ENCODE measurements at places on chromosomes 6 and 20.

- DNase-seq, result no peak
Measured at GRCh38 chr6:69097948-69098347, 462.9 kb downstream of the ADGRB3 start.

- DNase-seq, result no peak
Measured at GRCh38 chr6:4728926-4729325, 47.3 kb upstream of the CDYL start.

GRCh38 chr20:10356628-10357027 is 77.4 kb downstream of the MKKS start:
- DNase-seq, result no peak

GRCh38 chr6:111624401-111625098 is 18.9 kb upstream of the TRAF3IP2 start:
- DNase-seq, result no peak

DNA sequence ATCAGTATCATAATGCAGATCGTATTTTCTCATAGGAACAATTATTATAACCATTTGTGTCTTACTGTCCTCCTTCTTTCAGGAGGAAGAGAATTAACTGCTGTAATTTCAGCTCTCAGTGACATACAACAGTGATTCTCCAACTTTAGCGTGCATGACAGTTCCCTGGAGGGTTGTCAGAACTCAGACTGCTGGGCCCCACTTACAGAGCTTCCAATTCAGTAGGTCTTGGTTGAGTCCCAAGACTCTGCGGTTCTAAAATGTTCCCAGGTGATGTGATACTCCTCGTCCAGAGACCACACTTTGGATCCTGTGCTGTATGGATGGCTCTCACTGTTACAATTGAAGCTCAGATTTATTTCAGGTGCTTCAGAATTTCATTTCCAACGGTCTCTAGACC is 72.8 kb downstream of the CAP2 start:
- no peak for DNase-seq

- no peak for DNase-seq
Measured at GRCh38 chr6:134065706-134066105, 13.3 kb upstream of the SLC2A12 start.

GRCh38 chr6:64483956-64484499 is 848.4 kb downstream of the PHF3 start:
- DNase-seq, result no peak

DNA sequence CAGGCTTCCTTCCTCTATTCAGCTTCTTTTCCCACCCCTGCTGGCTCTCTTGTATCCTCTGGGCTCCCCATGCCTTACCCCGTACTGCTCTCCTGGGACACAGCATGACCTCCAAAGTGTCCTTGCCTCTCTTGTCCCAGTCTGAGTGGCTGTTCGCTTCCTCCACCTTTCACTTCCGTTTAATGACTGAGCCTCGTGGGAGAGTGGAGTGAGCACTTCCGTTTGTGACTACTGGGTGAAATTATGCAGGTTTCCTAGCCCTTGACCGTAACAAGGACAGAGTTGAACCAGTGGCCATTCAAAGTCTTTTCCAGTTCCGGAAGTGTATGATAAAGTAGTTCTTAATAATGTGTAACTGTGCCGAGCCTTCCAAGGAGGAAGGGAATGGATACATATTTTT is 109.2 kb downstream of the ARID1B start:
- DNase-seq, result no peak

DNA sequence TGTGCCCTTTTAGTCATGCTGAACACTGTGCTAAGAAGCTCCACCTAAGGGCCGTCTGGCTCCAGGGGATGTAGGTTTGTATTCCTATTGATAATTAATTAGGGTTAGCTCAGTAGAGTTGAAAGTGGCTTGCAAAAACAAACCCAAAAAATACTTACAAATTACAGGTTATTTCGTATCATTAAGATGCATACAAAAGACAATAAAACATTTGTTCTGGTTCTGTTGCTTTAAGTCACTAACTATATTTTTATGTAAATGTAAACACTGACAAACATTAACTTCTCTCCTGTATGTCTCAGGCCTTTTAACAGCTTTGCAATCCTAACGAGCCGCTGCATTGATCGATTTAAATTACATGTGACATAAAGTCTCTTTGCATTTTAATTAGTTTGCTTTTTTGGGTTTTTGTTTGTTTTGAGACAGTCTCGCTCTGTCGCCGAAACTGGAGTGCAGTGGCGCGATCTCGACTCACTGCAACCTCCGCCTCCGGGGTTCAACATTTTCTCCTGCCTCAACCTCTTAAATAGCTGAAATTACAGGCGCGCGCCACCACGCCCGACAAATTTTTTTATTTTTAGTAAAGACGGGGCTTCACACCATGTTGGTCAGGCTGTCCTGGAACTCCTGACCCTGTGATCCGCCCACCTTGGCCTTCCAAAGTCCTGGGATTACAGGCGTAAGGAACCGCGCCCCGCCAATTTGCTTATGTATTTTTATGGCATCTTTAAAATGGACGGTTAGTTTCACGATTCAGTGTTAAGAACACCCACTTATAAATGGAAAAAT is 110.9 kb downstream of the HFE start:
- DNase-seq, result peak; percentile 78

DNA sequence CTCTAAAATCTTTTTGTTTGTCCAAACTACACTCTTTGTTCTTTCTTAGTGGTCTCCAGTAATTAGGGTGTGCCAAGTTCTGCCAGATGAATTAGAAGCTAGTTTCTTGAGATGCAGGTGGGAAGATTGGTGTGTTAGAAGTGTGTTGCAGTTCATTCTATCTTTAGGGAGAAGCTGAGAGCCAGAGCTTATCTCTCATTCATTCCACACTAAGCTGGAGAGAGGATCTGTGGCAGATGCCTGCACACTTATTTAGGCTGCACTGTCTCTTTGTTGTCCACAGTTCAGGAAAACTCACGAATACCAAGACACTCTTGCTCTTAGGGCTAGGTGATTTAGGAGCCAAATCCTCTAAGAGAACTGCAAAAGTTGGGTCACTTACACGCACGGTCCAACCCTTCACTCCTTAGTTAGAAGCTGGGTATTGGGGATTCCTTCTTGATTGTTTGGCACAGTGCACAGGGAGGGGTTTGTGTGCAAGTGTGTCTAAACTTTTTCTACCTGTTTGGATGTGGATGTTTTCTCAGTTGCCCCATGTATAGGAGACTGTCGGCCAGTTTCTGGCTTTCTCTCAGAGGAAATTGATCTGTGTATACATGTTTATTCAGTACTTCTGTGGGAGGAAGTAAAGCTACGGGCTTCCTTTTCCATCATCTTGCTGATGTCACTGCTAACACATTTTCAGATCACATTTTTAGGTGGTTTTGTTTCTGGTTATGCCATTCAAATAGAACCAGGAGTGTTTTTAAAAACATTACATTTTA is 49.5 kb downstream of the SMAP1 start:
- no peak for DNase-seq

GRCh38 chr6:1865585-1865984 is 255.9 kb downstream of the FOXC1 start:
- no peak for DNase-seq

- DNase-seq, result peak; percentile 19
Measured at GRCh38 chr6:12637960-12638641, 78.5 kb upstream of the PHACTR1 start.

DNA sequence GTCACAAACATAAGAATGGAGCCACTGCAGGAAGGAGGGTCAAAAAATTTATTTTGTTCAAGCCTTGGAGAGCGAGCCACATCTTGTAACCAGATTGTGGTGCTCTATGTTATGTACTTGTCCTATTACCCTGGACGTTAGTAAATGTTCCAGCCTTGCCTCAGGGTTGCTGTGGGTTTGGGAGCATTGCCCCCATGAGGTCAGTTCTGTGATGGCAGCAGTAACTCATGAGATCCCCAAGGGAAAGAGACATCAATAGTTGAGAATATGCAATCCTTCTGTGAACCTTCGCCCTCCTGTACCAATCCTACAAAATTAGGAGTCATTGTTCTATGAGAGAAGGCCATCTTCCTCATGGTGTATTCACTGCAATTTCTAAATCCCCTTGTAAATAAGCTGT is 16.4 kb upstream of the CFAP206 start:
- no peak for DNase-seq

DNA sequence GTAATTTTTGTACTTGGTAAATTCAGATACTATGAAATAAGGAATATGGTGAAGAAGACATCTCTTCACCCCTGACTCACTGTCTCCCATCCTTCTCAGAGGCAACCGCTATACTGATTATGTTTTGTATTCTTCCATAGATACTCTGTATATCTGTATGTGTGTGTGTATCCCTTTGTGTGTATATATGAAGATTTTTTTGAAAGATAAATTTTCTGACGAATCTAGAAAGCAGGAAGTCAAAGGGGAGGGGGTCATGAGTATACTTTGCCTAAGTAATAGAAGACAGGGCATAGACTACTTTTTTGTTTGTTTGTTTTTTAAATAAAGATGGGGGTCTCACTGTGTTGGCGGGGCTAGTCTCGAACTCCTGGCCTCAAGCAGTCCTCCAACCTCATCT is 48.2 kb downstream of the TOP1 start:
- DNase-seq, result no peak

- no peak for DNase-seq
Measured at GRCh38 chr20:54502179-54502578, 26.8 kb downstream of the DOK5 start.

- DNase-seq, result no peak
Measured at GRCh38 chr20:24863356-24863755, 85.7 kb upstream of the CST7 start.

GRCh38 chr6:33211666-33212422 is 3.5 kb downstream of the RING1 start:
- no peak for DNase-seq

DNA sequence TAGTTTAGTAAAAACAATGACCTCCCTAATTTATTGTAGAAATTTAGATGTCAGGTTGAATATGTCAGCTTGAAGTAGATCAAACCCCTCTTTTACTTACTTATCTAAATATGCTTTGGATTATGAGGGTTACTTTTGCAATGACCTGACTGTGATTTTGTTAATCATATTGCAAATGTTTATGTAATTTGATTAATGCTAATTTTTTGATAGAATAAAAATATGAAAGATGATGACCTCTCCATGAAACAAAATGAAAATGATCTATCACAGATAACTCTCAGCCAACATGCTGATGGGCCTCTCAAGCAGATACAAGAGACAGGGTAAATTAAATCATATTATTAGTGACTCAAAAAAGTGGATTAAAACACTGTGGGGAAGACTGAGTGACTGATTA is 131.0 kb downstream of the CEP57L1 start:
- DNase-seq, result no peak

- no peak for DNase-seq
Measured at GRCh38 chr6:45533386-45533785, 155.7 kb upstream of the SUPT3H start.

DNA sequence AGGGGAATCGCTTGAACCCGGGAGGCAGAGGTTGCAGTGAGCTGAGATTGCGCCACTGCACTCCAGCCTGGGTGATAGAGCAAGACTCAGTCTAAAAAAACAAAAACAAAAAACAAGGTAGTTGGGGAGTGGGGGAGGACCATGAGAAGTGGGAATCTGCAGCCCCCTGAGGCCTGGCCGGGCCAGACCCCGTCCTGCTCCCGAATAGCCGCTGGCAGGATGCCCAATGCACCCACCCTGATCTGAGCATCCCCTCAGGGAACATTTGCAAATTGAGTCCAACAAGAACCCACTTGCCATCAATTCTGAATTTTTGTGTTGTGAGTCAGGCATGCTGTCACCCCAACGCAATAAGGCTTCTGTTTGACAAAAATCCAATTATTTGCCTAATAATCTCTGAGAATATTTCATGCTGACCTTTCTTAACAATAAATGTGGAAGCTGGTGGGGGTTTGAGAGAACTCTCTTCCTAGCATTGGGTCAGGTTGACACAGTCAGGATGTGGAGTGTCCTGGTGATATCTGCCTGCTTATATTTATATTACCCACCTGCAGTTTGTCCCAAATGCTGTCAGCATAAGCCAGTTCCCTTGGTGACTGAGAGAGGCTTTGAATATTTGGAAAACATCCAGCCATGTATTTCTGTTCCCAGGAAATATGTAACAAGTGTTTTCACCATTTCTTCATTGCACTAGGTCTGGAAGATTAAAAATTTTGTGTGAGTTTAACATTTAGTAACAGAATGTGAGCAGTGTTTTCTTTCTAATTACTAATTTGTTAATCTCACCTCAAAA is 28.4 kb upstream of the FRMD1 start:
- no peak for DNase-seq

DNA sequence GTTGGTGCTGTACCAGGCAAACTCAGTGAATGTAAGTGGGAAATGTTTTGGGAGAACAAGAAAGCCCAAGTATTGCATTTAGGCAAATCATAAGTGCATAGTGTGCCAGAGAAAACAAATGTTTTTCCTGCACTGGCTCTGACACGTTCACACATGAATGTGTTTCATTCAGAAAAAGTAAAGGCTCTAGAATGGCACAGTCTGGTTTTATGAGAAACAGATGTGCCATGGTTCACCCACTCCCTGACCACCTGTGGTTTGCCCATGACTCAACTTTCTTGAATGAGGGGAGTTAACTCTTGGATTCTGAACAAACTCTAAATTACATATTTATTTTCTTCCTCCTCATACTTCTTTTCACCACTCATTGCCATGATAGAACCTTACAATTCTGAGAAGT is 126.9 kb downstream of the KCNQ5 start:
- DNase-seq, result no peak

DNA sequence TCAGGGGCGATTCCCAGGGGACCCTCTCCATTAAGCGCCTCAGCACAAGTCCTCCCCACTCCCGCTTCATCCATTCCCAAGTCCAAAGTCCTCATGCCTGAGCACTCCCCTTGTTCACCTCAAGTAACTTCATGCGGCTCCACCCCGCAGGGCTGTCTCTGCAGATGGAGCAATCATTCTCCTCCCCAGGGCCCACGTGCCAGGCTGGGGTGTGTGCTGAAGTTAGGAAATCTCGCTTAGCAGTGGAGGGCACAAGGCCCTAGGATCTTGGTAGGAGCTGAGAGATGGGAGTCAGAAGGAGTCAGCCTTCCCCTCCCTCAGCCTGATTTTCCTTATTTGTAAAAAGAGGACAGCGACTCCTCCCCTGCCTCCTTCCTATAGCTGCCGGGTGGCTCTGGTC is 3.5 kb downstream of the TGM3 start:
- DNase-seq, result no peak

DNA sequence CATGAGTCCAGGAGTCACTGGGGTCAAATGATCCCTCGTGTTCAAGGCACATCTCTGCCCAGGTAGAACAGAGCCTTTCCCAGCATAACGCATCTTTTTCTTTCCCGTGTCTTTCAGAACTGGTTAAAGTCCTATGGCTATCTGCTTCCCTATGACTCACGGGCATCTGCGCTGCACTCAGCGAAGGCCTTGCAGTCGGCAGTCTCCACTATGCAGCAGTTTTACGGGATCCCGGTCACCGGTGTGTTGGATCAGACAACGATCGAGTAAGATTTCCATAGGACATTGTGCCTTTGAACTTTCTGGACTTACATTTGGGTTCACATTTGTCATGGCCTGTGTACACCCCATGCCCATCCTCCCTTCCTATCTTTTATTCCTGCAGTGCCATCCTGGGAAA is 20.2 kb downstream of the MMP24 start:
- DNase-seq, result no peak

DNA sequence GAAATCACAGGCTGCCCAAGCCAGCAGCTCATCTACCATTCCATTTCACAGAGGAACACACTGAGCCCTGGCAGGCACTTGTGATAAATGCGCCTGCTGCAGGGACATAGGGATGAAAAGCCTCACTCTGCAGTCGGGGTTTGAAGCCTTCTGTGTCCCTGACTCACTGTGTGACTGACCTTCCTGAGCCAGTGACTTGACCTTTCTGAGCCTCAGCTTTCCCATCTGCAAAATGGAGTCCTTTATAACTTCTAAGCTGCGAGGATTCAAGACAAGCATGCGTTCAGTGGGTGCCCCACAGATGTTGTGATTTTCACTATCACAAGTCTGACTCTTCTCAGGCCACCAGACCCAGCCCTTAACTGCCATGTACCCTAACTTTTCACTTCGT is 5.5 kb downstream of the TGM2 start:
- no peak for DNase-seq

- DNase-seq, result no peak
Measured at GRCh38 chr6:95288251-95288650, 289.1 kb upstream of the MANEA start.

All from right kidney (tissue), 9 donors.